ENCODE measurements at places on chromosomes 13 and 19.

DNA sequence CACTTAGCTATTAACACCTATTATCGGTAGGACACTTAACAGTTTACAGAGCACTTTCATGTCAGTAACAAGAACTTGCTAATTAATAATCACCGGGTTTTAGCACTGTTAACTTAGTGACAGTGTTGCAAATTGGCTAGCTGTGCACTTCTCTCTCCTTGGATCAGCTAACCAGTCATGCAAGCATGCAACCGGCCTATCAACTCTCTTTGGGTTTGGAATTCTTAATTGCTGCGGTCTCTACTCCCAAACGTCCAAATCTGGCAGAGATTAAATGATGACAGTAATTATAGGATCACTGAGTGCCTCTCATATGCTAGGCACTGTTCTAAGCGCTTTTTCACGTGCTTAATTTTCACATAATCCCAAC is 1.2 kb downstream of the EPS15L1 start:
- DNase-seq: no peak

DNA sequence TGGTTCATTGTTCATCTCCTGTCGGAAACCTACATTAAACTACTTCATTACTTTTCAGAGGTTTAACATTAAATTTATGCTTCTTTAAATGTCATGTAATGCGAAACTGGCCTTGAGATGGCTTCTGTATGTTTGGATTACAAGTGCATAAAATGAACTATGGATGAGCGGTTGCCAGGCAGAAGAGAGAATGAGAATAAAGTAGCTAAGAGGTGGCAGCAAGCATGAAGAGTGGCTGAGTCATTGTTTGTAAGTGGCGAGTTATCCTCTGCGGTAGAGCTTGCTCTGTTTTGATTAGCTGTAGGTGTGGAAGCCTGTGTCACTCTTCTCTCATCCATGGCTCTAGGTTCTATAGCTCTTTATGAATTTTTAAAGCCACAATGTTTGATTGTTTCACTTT is 1139.6 kb upstream of the PCDH9 start:
- DNase-seq: no peak

- no peak for DNase-seq
These were observed 37.8 kb upstream of the CXCL17 start for GRCh38 chr19:42480335-42481095.

DNA sequence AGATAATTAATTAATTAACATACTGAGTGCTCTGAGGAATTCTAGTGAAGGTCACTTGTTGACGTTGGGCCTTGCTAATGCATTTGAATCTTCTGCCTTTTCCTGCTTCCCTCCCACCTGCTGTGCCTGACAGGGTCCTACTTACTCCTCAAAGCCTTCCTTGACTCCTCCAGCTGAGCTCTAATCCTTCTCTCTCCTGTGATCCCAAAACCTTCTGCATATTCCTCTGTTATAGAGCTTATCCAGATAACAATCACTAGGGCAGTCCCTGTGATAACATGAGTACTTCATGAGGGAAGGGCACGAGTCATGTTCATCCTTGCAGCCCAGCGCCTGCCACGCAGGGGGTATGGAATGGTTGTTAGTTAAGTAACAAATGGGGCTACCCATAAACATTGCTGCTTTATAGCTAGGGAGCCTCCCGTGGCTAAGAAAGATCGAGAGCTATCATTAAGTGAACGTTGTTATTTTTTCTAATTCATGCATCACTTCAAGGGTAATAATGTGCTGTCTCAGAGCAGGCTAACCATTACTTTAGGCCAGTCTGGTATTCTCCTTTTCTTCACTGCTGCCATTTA is 19.1 kb upstream of the SPATA13 start:
- DNase-seq: no peak
